ENCODE measurements at places on chromosomes 7 and 10.

- DNase-seq, result no peak
Measured at GRCh38 chr7:135386776-135387175, 123.1 kb downstream of the CNOT4 start.

GRCh38 chr7:66255534-66256100 is 50.5 kb downstream of the TPST1 start:
- no peak for DNase-seq

- DNase-seq, result no peak
Measured at GRCh38 chr10:133158756-133159610, 1.0 kb upstream of the KNDC1 start.

DNA sequence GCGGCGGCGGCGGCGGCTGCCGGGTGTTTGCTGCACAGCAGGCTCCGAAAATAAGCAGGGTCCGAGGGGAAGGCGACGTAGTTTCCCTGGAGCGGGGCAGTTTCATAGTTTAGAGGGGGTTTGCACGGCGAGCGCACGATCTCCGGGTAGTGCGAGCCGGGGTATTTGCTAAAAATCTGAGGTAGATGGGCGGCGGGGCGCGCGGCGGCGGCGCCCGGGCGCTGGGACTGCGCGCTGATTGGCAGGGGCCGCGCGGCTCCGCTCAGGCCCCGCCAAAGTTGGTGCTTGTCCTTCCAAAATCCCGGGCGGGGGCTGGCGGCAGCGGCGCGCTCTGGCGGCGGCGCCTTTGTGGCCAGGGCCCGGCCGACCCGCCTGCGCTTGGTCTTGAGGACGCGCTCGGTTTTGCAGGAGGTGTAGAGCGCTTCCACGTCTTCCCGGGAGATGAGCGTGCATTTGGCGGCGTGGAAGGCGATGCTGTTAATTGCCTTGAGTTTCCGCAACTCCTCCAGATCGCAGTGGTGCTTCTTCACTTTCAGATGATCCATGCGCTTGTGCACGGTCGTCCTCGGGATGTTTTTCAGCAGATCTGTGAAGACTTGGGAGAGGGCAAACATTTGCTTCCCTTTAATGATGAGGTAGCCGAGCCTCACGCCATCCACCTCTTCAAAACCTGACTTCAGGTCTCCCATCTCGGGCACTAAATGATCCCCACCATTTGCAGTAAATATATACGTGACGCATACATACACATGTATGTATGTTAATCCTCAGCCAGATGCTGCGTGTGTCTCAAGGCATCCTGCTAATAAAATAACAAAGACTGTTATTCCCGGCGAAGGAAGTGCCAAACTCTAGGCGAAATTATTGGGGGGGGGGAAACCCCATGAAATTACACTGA is 8.1 kb downstream of the SKIDA1 start:
- DNase-seq, result no peak

- no peak for DNase-seq
Measured at GRCh38 chr7:43300121-43300520, 187.7 kb downstream of the HECW1 start.

- DNase-seq, result no peak
Measured at GRCh38 chr10:72981882-72982529, 27.4 kb upstream of the PLA2G12B start.

GRCh38 chr7:24825931-24826661 is 68.8 kb upstream of the GSDME start:
- no peak for DNase-seq

GRCh38 chr10:78578929-78579328 is 489.8 kb upstream of the ZMIZ1 start:
- DNase-seq, result no peak

- no peak for DNase-seq
Measured at GRCh38 chr10:121152033-121152432, 300.9 kb downstream of the WDR11 start.

DNA sequence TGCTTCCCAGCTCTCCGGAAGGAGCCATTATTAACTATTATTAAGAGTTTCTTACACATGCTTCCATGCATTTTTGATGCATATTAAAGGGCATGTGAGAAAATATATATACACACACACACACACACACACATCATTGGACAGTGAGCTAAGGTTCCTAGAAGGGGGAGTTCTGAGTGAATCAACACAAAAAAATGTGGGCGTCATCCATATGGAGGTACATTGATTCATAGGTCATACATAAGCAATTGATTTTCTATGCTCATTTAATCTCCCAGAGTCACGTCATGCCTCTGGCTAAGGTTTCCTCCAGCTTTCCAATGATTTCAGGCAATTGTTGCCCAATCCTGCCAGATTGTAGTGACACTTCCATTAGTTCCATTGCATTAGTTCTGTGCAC is 269.4 kb downstream of the DNAJB9 start:
- DNase-seq, result no peak

DNA sequence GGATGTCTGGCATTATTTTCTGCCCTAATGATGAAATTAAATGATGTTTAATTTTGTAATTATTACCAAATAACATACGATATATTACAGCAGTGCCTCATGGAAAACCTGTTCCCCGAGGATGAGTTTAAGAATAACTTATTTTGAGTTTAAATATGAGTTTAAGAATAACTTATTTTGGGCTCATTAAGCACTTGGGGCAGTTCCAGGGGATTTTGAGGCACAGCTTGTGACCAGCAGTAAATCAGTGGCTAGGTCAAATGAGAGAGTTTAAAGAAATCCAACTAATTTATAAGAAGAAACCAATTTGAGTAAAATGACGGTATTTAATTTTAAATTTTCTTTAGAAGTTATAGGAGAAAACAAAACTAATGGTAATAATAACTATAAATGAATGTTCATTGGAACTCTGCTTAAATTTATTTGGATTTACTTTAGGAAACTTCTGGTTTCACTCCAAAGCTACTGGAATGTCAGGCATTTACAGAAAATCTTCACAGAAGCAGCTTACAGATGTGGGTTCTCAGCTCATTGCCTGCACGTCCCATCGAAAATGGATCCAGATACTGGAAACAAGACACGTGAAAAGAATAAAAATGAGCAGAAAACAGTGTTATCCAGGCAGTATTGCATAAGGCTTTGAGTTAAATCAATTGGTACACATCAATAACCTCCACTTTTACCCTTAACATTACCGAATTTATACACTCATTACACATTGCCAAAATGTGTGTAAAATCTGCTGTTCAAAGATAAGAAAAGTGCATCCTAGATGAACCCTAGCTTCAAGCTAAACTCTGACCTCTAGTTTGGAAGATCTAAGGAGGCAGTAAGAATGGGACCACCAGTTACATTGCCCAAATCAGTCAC is 784.5 kb upstream of the IGFBP3 start:
- no peak for DNase-seq

DNA sequence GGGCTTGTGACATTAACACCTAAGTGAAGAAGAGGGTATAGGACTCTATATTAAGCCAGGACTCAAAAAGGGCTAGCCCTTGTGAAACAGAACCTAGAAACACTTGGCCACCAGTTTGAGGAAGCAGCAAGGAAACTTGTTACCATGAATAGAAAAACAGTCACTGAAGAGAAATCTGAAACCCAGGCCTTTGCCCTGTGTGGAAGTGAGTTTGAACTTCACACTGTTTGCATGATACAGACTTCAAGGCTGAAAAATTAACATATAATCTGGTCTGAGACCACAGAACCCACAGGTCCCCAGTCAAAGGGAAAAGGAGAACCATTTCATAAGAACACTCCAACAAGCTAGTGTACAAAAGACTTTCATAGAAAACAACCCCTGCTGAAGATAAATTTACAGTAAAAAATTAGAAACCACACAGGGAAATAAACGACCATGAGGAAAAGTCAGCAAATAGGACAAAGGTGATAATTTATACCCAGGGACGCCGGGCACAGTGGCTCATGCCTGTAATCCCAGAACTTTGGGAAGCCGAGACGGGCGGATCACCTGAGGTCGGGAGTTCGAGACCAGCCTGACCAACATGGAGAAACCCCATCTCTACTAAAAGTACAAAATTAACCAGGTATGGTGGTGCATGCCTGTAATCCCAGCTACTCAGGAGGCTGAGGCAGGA is 76.1 kb downstream of the SKIDA1 start:
- DNase-seq, result no peak

- no peak for DNase-seq
Measured at GRCh38 chr7:69218576-69218975, 379.7 kb upstream of the AUTS2 start.

DNA sequence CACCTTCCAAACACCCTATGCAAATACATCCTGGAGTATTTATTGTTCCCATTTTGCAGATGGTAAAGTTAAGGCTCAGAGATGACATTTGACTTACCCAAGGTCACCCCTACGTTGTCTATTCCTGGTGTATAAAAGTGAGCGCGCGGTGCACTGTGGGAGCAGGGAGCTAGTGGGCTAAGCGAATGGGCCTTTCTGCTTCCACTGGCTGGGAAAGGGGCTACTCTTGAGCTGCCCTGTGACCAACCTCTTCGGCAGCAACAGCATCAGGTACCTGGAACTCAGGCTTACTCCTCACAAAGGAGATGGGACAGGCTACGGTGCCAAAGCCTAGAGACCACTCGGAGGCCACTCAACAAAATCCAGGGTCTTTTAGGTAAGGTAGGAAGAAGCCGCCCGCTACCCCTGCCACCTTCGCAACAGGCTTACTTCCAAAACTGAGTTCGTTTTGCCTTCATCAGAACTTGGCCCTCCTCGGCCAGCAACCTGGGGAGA is 2.4 kb downstream of the PTF1A start:
- no peak for DNase-seq

DNA sequence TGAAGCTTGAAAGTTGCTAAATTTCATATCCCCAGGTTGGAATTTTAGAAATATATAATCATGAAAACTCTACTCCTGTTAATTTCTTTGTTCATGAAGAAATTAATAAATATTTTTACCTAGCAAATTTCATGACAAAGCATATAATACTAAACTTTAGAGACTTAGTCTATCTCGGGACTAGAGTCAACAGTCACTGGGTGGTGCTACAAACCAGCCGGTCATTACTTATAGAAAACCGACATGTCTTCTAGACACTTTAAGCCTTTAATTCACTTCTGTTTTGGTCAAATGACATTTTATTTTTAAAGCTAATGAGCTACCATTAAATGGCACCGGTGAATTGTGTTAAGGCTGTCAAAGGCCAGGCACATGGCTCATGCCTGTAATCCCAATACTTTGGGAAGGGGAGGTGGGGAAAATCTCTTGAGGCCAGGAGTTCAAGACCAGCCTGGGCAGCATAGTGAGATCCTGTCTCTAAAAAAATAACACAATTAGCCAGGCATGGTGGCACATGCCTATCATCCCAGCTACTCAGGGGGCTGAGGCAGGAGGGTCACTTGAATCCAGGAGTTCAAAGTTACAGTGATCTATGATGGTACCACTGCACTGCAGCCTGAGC is 270.1 kb downstream of the CACNA2D1 start:
- no peak for DNase-seq

GRCh38 chr10:103042129-103042528 is 124.0 kb downstream of the CNNM2 start:
- no peak for DNase-seq

- no peak for DNase-seq
Measured at GRCh38 chr7:156778201-156778600, 114.8 kb downstream of the LMBR1 start.

GRCh38 chr10:95758351-95759025 is 2.5 kb downstream of the ENTPD1 start:
- DNase-seq, result no peak

DNA sequence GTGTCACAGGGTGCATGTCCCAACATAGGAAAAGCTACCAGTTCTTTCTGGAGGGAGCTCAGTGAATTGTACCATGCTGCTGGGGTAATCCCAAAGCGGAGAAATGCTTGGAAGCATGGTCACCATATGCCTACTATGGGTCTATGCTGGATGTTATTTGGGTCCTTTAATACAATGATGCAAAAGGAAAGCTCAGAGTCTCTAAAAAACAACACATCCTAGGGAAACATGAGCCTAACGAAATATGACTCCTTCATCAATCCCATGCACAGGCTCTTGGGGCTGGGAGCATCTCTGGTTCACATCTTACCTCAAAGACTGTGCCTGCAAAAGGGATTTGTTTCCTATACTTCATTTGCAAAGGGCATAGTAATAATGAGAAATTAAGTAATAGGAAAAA is 65.2 kb downstream of the CUBN start:
- DNase-seq, result no peak

- no peak for DNase-seq
Measured at GRCh38 chr7:47244692-47245091, 337.2 kb downstream of the TNS3 start.

DNA sequence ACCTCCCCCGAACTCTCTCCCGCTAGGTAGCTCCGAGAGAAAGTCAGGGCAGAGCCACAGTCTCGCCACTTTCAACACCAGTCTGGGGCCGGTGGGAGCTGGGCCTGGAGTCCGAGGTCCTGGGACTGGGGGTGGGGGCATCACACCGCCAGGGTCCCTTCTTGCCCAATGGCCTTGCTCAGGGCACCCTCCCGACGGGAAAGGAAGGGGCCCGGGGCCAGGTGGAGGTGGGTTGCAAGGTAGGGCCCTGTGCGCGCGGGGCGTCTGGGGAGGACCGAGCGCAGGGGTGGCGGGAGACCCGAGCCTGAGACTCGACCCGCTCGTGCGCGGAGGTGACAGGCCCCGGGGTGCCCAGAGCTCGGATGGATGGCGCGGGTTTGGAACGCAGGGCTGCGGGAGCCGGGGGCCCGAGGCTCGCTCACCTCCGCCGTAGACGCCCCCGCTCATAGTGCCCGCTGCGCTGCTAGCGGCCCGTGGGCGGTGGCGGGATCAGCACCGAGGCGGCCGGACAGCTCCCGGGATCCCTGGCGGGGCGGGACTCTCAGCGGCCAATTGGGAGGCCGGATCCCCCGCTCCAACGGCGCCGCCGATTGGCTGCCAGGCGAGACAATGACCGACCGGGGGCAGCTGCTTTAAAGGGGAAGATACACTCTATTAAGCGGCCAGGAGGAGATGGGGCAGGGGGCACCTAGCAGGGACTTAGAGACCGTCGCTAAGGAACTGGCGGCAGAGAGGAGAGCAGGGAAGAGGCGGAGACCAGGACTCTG is at the start of gene ACTL6B:
TSS of gene ACTL6B (minus strand) at position 541 of the 767 bp plus-strand sequence. CDS start at position 447, 94 bp downstream.
- DNase-seq, result peak; percentile 34

DNA sequence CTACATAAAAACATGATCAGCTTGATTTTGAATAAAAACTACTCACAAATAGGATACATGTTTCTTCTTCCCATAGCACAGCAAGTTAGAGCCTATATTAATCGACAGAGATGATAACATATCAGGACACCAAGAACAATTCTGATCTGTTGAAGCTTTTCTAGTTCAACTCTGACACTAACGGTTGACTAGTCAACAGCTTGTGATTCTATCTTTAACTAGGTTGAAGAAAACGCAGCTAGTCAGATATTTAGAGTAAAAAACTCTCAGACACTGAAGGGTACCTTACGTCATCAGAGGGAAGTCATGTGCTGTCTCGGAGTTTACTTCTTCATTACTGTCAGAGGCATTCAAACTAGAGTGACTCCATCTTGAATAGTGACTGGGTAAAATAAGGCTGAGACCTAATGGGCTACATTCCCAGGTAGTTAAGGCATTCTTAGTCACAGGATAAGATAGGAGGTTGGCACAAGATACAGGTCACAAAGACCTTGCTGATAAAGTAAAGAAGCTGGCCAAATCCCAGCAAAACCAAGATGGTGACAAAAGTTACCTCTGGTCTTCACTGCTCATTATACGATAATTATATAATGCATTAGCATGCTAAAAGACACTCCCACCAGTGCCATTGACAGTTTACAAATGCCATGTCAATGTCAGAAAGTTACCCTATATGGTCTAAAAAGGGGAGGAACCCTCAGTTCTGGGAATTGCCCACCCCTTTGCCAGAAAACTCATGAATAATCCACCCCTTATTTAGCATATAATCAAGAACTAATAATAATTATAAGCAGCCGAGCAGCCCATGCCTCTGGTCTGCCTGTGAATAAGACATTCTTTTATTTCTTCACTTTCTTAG is 21.3 kb downstream of the CCDC71L start:
- DNase-seq, result no peak

Measured in activated CD8-positive, alpha-beta memory T cell treated with anti-CD3 and anti-CD28 coated beads for 1 hour (primary cell).